ENCODE measurements at places on chromosomes 1 and 21.

DNA sequence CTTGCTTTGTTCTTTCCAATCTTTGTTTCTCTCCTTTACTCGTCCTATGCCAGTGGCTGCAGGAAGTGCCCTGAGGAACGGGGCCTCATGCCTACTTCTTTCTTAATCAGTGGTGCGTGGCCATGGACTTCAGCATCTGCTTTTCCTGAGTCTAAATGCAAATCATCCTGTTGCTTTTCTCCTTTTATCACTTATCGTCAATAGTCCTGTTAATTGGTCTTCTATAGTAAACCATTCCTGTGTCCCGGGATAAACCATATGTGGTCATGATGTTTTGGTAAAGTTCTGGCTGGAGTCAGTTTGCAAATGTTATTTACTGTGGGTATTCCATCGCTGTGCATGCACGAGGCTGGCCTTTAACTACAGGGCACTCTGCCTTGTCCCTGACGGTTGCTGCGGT is 47.5 kb downstream of the AGPAT3 start:
- no peak for DNase-seq

GRCh38 chr1:44049839-44050238 is 18.6 kb upstream of the SLC6A9 start:
- peak; percentile 58 for DNase-seq

- no peak for DNase-seq
Measured at GRCh38 chr1:83555871-83556270, 443.1 kb downstream of the TTLL7 start.

DNA sequence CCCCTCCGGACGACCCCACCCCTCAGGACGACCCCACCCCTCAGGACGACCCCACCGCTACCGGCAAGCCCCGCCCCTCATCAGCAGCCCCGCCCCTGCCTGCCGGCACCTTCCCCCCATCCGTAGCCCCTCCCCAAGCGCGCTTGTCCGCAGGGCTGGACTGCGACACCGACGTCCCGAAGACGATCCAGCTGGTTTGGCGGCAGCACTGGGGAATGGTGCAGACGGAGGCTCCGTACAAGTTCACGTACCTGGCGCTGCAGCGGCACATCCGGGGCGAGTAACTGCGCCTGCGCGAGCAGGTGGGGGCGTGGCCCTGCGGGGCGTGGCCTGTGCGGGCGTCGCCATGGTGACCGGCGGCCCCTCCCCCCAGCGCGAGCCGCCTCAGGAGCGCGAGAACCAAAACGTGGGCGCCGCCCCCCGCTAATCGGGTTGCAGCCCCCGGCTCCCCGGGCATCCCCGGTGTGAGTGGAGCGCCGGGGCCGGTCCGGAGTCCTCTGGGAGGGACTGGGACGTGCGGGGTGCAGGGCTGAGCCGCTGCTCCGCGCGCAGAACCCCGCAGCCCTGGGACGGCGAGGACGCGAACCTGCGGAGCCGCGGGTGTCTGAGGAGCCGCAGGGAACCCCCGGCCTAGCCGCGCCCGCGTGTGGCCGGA is 4.9 kb downstream of the RNF223 start:
- peak; percentile 78 for DNase-seq

DNA sequence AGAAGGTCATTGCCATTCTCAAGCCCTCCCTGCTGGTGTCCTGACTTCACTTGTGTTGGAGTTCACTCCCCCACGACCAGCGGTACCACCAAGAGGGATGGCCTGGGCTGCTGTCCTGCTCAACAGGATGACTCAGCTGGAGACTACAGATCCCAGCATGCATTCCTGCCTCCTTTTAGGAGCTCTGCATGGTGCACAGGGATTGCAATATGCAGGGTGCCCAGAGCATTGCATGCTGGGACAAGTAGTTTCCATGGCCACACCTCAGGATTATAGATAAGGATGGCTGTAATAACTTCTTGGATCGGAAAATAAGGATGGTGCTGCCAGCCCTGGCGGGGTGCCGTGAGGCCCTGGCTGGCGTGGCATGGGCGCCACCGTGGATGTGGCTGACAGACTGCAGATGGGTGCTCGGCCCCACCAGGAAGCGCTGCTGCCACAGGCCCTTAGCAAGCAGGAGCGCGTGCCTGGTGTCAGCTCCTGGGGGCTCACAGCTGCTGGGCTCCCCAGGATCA is 150.0 kb downstream of the CASZ1 start:
- DNase-seq = no peak

GRCh38 chr1:223075834-223076233 is 67.2 kb downstream of the TLR5 start:
- DNase-seq = no peak

DNA sequence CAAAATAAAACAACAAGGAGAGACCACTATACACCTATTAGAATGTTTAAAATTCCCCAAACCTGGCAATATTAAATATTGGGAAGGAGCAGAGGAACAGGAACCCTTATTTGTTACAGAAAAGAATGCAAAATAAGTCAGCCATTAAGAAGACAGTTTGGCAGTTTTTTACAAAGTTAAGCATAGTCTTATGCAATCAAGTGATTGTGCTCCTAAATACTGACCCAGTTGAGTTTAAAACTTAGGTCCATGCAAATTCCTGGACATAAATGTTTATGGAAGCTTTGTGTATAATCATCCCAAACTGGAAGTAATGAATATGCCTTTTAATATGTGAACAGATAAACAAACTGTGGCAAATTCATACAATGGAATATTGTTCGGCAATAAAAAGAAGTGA is 72.9 kb upstream of the RGS4 start:
- no peak for DNase-seq

Data from T1000 (cell line).